Endothelial cell (in vitro differentiated cells): ENCODE measurements at places on chromosomes 2 and 18.

DNA sequence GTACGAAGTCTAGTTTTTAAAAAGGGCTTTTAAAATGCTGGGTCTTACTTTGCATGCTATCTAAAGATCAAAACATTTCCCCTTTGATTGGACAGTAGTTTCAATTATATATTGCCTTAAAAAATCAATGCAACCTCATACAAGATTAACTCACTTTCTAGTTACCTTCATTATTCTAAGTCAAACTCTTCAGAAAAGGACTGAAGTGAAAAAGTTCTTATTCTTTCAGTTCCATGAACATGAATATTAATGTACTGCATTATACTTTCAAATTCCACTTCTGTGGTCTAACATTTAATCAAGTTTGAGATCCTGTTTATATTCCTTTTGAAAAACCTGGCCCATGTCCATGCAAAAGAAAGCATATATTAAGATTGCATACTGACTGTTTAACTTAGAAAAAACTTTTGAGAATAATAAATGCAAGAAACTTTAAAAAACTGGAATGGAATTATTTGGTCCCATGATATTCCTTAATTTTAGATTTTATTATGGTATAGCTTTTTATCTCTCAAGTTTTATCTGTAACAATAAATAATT, 11.2 kb upstream of the ENOSF1 start:
- H3K4me3 ChIP-seq = no peak overlapping the region
- no peak overlapping the region for H3K27ac ChIP-seq
- no peaks in the 10 kb centered on the region for H3K4me1 ChIP-seq
- H3K27me3 ChIP-seq = no peaks in the 10 kb centered on the region
- no peak for DNase-seq

DNA sequence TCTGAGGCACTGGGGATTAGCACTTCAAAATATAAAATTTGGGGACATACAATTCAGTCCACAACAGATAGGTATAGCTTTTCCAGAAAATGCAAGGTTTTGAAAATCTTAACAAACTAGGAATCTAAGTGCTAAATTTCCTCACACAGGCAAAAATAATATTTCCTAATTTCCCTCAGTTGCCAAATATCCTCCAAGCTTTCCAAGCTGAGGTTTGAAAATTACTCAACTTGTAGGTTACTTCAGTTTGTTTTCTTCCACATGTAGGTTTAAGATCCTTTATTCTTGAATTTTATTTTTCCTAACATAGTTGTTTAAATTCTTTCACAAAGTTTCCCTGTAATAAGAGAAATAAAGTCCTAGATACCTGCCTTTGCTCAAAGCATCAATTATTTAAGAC, 192.9 kb upstream of the NRXN1 start:
- no peaks in the 10 kb centered on the region for H3K27me3 ChIP-seq
- H3K4me3 ChIP-seq = no peak overlapping the region
- no peak for DNase-seq
- H3K36me3 ChIP-seq = no peaks in the 10 kb centered on the region
- peaks cover 18% of the 10 kb centered on the region for H3K4me1 ChIP-seq

DNA sequence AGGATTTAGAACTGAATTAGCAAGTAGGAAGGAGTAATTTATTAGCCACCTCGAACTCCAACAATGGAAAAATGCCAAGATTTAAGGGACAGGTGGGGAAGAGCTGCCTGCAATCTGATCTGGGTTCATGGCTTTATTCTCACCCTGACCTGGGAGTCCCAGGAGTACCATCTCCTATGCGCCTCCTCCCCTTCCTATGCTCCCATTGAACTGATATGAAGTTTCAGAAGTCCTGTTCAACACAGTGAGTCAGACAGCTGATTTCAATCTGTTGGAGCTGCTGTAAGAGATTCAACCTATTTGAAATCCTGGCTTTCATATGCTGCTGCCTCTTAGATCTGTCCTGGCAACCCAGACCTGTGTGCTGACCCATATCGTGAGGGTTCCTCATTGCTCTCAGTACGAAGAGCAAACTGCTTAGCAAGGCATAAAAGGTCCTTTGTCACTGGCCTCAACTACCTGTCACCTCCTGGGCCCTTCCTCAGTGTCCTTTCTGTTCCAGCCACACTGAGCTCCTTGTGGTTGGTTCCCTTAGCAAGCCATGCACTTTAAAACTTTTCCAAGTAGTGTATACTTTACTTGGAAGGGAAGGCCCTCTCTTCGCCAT, 15.9 kb upstream of the CD28 start:
- DNase-seq = no peak
- no peak overlapping the region for H3K4me3 ChIP-seq
- peaks cover 5% of the 10 kb centered on the region for H3K4me1 ChIP-seq
- H3K36me3 ChIP-seq = no peaks in the 10 kb centered on the region
- H3K27me3 ChIP-seq = no peaks in the 10 kb centered on the region
- no peak overlapping the region for H3K27ac ChIP-seq

GRCh38 chr2:241195506-241196130, 7.1 kb downstream of the ANO7 start:
- H3K27ac ChIP-seq = no peak overlapping the region
- no peak overlapping the region for H3K4me3 ChIP-seq
- H3K27me3 ChIP-seq = peaks cover 4% of the 10 kb centered on the region
- no peaks in the 10 kb centered on the region for H3K36me3 ChIP-seq
- H3K4me1 ChIP-seq = no peaks in the 10 kb centered on the region

GRCh38 chr2:136175466-136175865, 57.5 kb upstream of the CXCR4 start:
- DNase-seq = no peak
- no peaks in the 10 kb centered on the region for H3K36me3 ChIP-seq
- no peak overlapping the region for H3K27ac ChIP-seq
- no peak overlapping the region for H3K4me3 ChIP-seq
- no peaks in the 10 kb centered on the region for H3K27me3 ChIP-seq

GRCh38 chr18:48222118-48222517, 187.1 kb downstream of the ZBTB7C start:
- H3K4me3 ChIP-seq = no peak overlapping the region
- H3K4me1 ChIP-seq = no peaks in the 10 kb centered on the region
- DNase-seq = no peak
- H3K27me3 ChIP-seq = peaks cover 8% of the 10 kb centered on the region
- H3K36me3 ChIP-seq = no peaks in the 10 kb centered on the region

DNA sequence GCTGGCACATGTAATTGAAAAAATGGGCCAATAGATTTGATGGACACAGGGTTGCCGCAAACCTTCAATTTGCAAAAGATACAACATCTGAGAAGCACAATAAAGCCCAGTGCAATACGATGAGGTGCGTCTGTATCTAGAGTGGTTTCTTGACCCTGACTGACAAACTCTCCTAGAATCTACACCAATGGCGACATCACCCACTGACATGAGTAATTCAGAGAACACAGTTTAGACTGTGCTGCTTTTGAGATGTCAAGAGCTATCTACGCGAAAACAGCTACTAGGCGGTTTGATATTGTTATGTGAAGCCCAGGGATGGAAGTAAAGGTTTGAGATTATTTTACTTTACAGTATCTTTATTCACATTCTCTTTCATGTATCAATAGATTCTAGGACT, 104.9 kb downstream of the EIPR1 start:
- H3K4me3 ChIP-seq = no peak overlapping the region
- H3K4me1 ChIP-seq = no peaks in the 10 kb centered on the region

DNA sequence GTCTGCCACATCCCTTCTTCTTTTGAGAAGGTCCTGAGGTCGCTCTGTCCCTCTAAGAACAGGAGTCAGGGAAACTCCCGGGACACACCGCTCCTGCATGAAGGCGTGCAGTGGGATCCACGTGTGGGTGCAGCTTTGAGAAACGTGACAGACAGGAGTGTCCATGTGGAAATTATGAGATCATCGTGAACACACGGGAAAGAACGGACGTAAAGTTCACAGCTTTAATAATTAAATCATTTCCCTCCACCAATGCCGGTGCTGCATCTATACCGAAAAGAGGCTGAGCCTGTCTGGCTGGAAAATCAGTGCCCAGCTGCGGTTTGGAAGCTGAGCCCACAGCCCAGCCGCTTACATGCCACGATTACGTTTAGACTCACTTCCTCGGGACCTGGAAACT, 372.4 kb upstream of the SALL3 start:
- peak overlapping the region; percentile 70 for H3K4me3 ChIP-seq
- no peak overlapping the region for H3K27ac ChIP-seq
- peaks cover 13% of the 10 kb centered on the region for H3K27me3 ChIP-seq
- H3K36me3 ChIP-seq = peaks cover 32% of the 10 kb centered on the region
- no peaks in the 10 kb centered on the region for H3K4me1 ChIP-seq

DNA sequence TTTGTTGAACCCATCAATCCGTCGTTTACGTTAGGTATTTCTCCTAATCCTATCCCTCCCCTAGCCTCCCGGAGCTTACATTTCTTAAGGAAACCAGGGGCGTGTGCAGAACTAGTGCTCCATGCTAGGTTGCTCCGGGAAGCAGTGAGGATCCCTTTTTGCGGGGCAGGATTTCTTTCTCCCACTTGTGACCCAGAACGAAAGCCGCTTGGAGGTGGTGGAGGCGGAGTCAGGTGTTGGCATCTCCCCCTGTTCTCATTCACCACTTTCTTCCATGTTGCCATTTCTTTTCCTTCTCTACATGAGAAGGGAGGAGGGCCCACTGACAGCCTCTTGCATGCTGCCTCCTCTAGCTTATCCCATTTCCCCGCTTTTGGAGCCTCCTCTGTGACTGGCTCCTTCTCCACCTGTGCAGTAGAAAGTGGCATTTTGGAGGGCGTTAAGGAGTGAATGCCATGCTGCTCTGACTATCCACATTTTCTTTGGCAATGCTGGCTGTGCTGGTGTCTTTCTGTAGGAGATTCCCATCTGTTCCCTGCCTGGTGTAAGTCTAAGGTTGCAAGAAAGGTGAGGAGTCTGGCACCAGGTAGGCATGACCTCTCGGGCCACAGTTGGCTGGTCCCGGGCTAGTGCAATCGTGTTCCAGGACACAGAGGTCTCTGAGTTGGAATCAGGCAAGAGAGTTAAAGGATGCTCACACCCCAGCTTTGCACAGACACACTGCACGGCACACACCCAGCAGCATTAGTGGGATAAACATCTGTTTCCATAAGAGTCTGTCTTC, 89.5 kb downstream of the ACKR3 start:
- H3K27me3 ChIP-seq = peaks cover 1% of the 10 kb centered on the region
- H3K4me1 ChIP-seq = peaks cover 12% of the 10 kb centered on the region
- no peaks in the 10 kb centered on the region for H3K36me3 ChIP-seq
- no peak overlapping the region for H3K27ac ChIP-seq
- DNase-seq = no peak

- H3K4me3 ChIP-seq = no peak overlapping the region
- H3K27me3 ChIP-seq = peaks cover 1% of the 10 kb centered on the region
- H3K27ac ChIP-seq = no peak overlapping the region
- H3K4me1 ChIP-seq = no peaks in the 10 kb centered on the region
- H3K36me3 ChIP-seq = no peaks in the 10 kb centered on the region
- DNase-seq = no peak
Observed at GRCh38 chr2:57891086-57891712, 155.4 kb upstream of the VRK2 start.

DNA sequence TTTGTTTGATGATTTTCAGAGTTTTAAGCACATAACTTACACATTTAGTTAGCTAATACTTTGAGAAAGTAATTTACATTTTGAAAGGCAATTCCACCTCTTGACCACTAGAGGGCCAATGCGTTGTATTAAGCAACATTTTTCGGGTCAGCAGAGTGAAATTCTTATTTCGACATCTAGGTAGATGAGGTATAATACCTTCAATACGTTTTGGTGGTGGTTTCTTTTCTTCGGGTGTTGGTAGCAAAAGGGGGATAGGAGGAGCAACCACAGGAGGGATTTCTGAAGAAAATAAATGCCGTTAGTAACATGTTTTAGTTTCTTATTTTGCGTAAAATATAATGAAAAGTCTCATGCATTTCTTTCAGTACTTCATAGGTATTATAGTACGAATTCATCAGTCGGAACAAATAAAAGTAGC, 106.3 kb downstream of the TTN start:
- H3K4me3 ChIP-seq = no peak overlapping the region
- H3K27ac ChIP-seq = no peak overlapping the region
- H3K27me3 ChIP-seq = no peaks in the 10 kb centered on the region
- DNase-seq = no peak

DNA sequence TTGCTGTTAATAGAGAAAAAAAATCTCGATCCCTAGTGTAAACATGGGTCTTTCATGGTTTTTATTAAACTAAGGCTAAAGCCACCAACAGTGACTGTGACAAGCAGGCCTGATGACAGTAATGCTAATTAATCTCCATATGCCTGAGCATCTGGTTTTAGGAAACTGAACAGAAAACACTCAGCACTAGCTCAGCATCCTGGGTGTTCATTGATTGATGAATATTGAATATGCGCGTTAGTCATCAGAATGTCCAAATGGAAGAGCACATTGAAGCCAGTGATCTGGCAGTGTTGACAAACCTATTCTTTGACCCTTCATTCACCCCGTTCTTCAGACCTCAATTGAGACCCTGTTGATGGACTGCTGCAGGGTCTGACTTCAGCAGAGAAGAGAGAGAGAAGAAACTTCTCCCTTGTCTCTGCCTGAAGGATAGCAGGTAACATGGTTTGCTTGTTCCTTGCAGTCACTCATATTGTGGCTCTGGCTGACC, 283.8 kb downstream of the RDH14 start:
- H3K4me1 ChIP-seq = no peaks in the 10 kb centered on the region
- no peak for DNase-seq
- H3K27ac ChIP-seq = no peak overlapping the region
- no peaks in the 10 kb centered on the region for H3K27me3 ChIP-seq
- no peak overlapping the region for H3K4me3 ChIP-seq

- H3K4me3 ChIP-seq = no peak overlapping the region
- H3K4me1 ChIP-seq = no peaks in the 10 kb centered on the region
- no peak overlapping the region for H3K27ac ChIP-seq
- no peaks in the 10 kb centered on the region for H3K27me3 ChIP-seq
- no peaks in the 10 kb centered on the region for H3K36me3 ChIP-seq
- no peak for DNase-seq
Observed at GRCh38 chr2:105636109-105636740, 108.5 kb upstream of the NCK2 start.
